BJ (cell line): ENCODE measurements at places on chromosomes 1 and 21.

- DNase-seq = no peak
These were observed 598.1 kb downstream of the NPHP4 start for GRCh38 chr1:5394111-5394510.

DNA sequence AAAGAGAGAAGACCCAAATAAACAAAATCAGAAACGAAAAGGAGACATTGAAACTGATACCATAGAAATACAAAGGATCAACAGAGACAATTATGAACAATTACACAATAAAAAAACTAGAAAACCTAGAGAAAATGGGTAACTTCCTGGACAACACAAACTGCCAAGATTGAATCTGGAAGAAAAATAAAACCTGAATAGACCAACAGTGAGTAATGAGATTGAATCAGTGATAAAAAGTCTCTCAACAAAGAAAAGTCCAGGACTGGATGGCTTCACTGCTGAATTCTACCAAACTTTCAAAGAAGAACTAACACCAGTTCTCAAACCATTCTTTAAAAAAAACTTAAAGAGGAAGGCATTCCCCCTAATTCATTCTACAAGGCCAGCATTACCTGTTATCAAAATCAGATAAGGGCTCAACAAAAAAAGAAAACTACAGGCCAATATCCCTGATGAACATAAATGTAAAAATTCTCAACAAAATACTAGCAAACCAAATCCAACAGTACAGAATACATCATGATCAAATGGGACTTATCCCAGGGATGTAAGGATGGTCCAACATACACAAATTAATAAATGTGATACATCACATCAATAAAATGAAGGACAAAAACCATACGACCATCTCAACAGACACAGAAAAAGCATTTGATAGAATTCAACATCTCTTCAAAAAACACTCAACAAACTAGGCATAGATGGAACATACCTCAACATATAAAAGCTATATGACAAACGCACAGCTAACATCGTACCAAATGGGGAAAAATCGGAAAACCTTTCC is 119.9 kb downstream of the ACBD6 start:
- DNase-seq = no peak

DNA sequence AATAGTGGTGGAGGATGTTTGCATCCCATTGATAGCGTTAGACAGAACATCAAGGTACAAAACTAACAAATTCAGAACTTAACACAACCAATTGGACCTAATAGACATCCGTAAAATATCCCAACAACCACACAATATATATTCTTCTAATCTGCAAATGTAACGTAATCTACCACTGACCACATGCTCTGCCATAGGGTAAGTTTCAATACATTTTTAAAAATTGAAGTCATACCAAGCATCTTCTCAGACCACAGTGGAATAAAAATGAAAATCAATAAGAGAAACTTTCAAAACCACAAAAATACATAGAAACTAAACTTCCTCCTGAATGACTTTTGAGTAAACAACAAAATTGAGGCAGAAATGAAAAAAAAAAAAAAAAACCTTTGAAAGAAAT is 1087.5 kb downstream of the KCNT2 start:
- no peak for DNase-seq

- DNase-seq = no peak
These were observed 25.3 kb upstream of the PIK3CD start for GRCh38 chr1:9626201-9626608.

GRCh38 chr1:165539908-165540307 is 3.9 kb upstream of the LRRC52 start:
- DNase-seq = no peak

DNA sequence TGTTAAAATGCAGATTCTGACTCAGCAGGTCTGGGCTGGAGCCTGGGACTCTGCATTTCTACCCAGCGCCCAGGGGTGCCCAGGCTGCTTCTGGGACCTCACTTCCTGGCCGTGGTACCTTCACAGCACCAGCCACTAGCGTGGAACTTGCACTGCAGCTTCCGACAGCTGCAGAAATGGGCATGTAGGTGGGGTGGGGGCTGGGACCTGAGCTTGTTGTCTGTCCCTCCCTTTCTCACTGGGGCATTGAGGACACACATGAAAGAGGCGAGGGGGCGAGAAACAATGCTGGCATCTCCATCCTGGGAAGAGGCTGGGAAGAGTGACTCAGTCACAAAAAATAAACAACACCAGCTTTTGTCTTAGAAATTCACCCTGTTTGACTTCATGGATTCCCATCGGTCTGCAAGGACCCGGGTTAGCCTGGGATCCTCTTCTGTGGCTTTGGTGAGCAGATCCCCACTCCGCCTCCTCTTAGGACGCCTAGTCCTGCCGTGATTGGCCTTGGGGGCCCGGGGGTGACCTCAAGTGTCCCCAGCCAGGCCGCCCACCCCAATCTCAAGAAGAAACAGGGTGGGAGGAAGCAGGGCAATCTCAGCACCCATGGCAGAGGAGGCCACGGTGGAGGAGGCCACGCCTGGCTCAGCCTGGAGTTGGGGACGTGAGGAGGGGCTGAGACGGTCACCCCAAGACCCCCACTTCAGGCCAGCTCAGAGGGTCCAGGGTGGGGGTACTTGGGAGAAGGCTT is 29.9 kb upstream of the POFUT2 start:
- DNase-seq = peak; percentile 56

- DNase-seq = no peak
These were observed 202.5 kb upstream of the RAB4A start for GRCh38 chr1:229068270-229068987.

DNA sequence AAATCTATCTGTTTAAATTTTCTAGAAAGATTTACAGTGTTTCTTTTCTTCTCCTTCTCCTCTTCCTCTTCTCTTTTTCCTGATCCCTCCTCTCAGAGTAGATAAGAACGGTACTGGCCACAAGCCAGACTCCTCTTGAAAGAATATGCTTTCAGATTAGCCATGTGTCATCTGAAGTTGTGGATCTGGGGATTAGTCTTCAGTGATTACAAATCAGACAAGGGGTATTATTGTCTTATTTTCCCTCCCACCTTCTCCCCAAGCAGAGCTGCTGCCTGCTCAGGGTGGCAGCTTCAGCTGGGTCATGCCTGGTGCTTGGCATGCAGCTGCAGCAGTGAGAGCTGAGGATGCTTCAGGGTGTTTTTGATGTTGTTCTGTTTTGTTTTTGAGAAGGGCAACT is 42.7 kb downstream of the SGIP1 start:
- DNase-seq = no peak

- DNase-seq = no peak
These were observed 838.2 kb upstream of the B3GALT2 start for GRCh38 chr1:194024659-194025058.

DNA sequence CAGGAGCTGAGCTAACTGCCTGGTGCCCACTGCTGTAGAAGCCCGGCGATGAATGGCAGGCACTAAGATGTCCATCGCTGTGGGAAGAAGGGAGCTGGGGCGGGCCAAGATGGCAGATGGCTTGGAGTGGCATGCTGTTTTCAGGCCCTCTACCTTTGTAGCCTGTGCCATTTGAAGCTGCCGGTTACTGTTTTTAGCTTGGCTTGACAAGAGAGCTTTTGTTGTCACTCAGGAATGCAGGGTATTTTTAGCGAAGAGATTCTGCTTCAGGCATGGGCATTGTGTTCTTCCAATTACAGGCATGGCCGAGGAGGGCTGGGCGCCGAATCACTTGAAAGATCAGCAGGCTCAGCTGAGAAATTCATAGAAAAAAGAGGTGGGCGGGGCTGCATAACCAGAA is 348.7 kb downstream of the RPS6KC1 start:
- DNase-seq = no peak

GRCh38 chr1:68808351-68808750 is 311.5 kb upstream of the DEPDC1 start:
- DNase-seq = no peak

- DNase-seq = peak; percentile 36
These were observed 76.3 kb upstream of the BEND5 start for GRCh38 chr1:48853006-48853405.

GRCh38 chr1:188070848-188071247 is 1242.1 kb downstream of the PLA2G4A start:
- DNase-seq = no peak

DNA sequence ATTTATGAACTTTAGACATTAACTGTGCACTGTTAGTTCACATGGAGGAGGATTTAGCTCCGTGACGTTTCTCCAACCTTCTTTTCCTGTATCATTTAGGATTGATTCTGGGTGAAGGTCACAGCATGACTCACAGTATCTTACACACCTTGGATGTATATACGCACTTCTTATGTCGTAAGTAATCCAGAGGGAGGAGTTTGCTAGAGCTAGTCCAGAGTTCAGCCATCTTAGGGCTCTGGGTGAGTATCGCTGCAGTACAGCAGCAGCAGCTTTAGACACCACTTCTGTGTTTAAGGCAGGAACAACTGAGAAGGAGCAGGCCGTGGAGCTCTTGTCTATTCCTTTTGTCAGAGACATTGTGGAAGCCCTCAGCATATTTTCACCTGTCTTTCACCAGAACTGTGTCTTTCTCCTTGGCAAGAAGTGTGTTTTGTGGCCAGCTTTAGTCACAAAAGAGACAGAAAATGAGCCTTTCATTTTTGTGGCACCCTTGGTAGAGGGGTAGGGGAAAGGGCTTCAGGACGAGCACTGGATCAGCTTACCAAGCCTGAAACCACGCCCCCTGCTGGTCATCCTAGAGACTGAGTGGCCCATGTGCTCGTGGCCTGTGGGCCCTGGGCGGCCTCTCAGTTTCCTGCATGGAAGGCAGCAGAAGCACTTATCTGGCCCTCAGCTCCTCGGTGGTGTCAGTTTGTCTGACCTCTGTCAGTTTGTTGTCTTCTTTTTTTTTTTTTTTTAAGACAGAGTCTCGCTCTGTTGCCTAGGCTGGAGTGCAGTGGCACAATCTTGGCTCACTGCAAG is 64.0 kb downstream of the ADARB1 start:
- DNase-seq = no peak

DNA sequence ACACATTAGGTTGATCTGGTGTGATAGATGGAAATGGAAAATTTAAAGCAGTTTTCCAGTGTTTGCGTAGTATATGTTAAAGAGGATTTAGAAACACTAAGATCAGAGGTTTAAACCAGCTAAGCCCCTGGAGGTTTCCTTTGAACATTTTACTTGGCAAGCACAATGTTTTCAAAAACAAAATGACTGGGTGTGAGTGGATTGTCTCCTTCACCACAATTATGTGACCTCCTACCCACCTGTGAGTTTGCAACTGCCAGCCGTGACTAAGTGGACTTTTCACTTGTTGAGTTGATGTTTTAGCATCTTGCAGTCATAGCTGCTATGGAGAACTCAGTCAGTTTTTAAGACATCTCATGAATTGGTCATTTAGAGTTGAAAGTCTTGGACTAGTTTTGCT is 4.7 kb downstream of the CCDC190 start:
- DNase-seq = peak; percentile 85

GRCh38 chr21:33383056-33383888 is 19.9 kb upstream of the IFNGR2 start:
- no peak for DNase-seq

DNA sequence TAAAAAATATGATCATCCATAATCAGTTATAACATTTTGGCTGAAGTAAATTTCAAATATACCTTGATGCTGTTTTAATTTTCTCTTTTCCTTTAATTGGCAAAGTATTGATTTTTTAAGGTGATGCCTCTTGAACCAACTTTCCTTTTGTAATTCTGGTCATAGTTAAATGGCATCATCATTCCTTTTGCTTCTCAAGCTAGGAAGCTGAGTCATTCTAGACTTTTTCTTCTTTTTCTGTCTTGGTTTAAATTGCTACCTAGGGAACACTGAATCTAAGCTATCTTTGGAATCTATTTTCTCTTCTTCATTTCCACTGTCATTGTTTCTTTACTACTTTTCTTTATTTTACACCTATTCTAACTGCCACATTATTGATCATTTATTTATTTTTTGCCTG is 162.7 kb downstream of the HMCN1 start:
- DNase-seq = no peak

DNA sequence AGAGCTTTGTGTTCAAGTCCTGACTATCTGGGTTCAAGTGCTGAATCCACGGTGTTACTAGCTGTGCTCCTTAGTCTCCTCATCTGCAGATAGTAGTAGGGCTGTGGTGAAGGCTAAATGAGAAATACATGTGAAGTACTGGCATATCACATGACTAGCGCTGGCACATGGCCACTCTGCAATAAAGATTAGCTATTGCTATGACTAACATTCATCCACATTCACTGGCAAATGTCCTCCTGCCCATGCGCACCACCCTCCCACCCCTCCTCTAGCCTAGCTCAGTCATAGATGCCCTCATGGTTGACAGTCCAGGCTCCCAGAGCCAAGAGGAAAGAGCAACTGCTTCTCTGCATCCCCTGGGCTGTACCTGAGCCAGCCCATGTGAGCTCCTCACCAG is 8.5 kb upstream of the COL8A2 start:
- peak; percentile 88 for DNase-seq

DNA sequence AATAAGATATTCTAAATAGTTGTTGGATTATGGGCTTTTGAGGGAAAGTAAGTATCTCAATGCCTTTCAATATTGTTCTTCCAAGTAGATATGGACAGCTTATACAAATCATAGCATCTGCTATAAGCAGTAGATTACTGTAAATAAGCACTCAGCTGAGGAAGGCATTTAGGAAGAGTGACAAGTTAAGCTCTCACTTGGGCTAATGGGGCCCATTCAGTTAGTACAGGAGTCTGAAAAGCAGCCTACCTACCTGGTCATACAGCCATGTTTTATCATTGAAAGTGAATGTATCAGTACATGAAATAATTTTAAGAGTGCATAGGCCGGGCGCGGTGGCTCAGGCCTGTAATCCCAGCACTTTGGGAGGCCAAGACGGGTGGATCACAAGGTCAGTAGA is 73.1 kb downstream of the APP start:
- DNase-seq = no peak

GRCh38 chr1:15453734-15454133 is 2.8 kb upstream of the CELA2A start:
- no peak for DNase-seq

GRCh38 chr21:45611939-45612664 is 31.4 kb upstream of the PCBP3 start:
- DNase-seq = peak; percentile 20

DNA sequence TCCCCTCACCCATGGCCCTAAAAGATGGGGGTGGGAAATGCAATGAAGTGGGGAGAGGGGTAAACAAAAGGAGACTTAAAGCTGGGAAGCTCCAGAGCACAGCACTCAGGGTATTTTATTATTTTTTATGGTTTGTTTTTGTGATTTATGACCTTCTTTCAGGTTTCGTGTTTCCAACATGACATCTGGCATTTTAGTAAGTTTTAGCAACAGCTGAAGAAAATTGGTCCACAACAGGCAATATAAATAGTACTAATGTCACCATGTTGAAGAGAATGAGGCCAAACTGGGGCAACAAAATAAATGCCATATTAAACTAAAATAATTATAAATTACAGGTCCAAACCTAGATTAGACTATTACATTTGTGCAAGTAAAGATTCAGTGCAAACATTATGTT is 56.3 kb downstream of the TBX15 start:
- DNase-seq = no peak

DNA sequence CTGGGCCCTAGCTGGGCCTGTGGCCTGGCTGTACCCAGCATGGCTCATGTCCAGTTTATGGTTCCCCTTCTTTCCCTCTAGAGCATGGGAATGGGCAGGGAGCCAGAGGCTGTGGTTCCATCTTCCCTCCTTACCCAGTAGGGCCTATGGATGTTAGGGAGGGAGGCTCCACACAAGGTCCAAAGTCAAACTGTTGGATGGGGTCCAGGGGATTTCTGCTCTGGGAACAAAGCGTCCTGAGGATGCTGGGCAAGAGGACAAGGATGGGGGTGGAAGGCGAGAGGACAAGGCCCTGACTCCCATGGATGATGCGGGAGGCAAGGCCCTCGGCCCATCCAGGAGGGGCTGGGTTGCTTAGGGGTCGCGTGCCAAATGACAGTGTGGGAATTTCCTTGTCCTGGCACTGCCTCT is 17.3 kb downstream of the CSF1 start:
- DNase-seq = no peak
